ENCODE measurements at places on chromosomes 13 and 19.

DNA sequence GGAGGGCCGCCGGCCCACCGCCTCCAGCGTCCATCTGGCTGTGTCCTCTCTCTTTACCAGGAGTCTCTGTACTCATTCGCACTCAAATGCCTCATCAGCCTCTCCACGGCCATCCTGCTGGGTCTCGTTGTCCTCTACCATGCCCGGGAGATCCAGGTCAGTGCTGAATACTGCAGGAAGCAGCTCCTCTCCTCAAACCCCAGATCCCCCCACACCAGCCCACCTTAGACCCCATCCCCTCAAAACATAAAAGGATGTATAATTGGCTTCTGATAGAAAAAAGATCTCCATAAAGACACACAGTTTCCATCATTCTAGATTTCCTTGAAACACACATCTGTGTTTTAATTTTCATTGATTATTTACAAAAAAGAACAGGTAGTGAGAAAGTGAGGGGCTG lies 8.1 kb downstream of the KCNN1 start:
- no peak for DNase-seq

DNA sequence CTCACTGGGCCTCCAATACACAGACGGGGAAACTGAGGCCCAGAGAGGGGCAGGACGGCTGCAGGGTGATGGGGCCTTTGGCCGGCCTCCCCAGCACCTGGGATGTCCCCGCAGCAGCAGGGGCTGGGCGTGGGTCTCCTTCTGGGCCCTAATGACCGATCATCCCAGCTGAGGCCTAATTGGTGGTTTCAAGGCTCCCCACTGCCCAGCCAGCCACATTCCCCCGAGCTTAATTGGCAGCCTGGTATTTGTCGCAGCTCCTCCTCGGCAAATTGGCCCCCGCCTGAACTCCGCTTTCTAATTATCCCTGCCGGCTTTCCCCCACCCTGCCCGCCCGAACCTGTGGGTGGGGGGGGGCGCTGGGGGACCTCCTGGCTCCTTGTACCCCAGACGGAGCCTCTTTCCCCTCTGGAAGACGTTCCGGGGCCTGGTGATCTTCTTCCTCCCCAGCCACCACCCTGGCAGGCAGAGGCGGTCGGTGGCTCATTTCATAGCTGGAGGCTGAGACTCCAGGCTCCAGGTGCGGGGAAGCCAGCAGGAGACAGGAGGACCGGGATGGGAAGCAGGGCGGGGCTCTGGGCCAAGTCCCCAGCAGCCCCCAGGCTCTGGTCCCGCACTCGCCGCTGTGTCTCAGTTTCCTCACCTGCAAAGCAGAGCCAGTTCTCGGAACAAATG lies 27.2 kb upstream of the WDR18 start:
- no peak for DNase-seq

GRCh38 chr13:110070046-110070445 lies 236.9 kb downstream of the COL4A1 start:
- no peak for DNase-seq

GRCh38 chr19:37304190-37304883 lies 66.6 kb upstream of the ZNF527 start:
- peak; percentile 17 for DNase-seq

All from CD4-positive, alpha-beta T cell treated with Interleukin-6 for 4 hours (primary cell).